ENCODE measurements at places on chromosomes 7 and 10.
A peak's percentile ranks its signal among the peaks of the same experiment; 100 is the strongest.

GRCh38 chr10:31657434-31657872 is 271.2 kb downstream of the ARHGAP12 start:
- DNase-seq = no peak

DNA sequence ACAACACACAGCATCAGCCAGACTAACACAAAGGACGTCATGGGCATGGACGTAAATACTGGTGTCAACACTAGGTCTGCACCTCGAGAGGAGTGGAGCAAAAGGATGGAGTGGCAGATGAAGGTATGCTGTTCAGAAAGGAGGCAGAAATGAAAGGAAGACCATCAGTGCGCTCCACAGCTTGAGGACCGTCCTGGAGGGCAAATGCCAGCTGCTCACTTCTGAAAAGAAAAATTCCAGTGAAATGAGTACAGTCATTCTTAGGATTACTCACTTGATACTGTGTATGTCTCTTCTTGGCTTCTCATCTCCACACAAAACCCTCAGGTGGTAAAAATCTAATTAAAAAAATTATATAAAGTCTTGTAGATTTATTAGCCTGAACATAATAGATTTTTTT is 44.8 kb downstream of the EGFR start:
- DNase-seq = no peak

DNA sequence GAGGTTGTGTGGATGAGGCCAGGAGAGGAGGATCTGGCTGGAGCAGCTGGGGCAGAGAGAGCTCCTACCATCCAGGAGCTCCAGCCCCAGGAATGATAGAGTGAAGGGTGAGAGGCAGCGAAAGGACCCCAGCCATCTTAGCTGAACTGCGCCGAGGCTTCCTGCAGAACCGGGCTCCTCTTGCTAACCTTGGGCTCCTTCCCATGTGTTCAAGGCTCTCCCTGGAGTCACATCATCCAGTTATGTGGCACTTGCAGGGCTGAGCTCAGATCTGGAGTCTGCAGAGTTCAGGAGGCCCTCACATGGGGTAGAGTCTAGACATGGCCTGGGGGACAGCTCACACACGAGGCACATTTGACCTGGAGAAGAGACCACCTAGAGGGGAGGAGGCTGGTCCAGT is 225.0 kb upstream of the ZNF32 start:
- no peak for DNase-seq

GRCh38 chr10:121522831-121523230 is 75.4 kb downstream of the FGFR2 start:
- DNase-seq = no peak

DNA sequence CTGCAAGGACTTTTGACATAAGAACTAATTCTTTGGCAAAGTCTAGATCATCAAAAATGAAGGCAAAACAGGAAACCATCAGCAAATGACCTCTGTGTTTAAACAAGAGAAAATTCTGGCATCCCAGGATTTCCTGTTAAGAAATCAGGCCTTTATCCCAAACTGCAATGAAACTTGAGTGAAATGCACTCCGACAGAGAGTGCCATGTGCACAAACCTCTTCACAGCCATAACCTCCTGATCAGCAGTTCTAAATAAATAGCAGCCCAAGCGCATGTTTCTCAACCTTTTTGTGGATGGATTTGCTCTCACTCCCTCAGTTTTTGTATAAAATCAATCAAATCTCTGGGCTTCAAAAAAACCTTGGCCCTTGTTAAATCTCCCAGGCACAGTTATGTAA is 107.7 kb upstream of the EEPD1 start:
- DNase-seq = no peak

- DNase-seq = no peak
Measured at GRCh38 chr7:69504733-69505420, 93.4 kb upstream of the AUTS2 start.

GRCh38 chr10:58016614-58017013 is 251.1 kb downstream of the IPMK start:
- DNase-seq = peak; percentile 16

DNA sequence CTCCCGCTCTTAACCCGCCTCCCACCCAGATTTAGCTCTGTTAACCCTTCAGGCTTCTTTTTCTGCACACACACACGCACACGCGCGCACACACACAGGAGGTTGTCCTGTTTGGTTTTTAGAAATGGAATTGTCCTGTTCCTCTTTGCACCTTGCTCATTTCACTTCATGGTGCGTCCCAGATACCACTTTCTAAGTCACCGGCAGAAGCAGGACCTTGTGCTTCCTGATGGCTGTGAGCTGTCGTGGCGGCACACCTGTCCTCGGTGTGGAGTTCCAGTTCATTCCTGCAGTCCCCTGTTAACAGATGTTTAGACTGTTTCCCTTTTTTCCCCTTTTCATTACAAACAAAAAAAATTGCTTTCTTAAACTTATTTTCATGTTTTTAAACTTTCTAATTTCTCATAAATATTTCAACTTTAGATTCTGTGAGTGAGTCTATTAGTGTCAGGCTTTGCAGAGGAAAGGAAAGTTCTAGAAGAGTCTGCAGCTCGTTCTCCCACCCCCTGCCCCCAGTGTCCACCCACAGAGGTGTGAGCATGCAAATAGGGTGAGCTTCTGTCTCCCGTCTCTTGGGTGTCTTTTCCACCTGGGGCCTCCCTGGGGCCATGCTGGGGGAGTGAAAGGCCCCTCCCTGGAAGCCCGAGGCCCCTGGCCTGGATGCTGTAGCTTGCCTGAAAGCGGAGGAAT is 85.5 kb downstream of the LHPP start:
- DNase-seq = no peak

DNA sequence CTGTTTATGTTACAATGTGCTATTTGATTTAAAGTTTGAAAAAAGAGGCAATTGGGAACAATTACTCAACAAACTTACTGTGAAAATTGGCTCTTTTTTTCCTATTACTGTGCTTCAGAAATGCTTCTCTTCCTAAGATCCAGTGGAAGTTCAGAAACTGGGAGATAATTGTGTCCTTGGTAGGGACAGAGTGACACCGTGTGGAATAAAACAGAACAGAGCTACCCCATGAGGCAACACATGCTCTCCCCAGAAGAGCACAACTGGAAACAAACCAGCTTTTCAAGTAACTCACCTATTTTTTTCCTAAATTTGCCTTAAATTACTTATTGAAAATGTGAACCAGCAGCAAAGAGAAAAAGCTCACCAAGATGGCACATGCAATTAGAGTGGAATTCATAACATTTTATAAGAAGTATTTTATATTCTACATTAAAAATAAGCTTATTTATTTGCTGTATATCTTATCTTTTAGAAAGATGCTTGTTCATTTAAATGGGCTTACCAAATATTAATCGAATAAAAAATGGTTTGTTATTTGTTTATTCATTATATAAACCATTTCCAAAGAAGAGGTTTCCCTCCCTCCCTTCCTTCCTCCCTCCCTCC is 346.1 kb upstream of the ANKRD30A start:
- peak; percentile 9 for DNase-seq

DNA sequence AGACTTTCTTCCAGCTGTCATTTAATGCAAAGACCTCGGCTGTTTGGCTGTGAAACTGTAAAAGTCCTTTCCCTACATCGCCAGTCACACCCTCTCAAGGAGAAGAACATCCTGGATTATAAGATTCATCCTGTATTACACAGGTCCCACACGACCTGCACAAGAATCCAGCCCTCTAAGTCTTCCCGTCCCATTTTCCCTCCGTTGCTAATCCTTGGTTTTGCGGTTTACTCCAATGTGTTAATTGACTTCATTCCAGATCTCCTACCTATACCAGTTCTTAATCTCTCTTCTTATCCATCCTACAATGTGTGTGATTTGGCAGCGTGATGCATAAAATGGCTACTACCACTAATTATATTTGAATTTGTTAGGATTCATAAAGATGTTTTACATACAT is 110.4 kb downstream of the COL28A1 start:
- DNase-seq = no peak

DNA sequence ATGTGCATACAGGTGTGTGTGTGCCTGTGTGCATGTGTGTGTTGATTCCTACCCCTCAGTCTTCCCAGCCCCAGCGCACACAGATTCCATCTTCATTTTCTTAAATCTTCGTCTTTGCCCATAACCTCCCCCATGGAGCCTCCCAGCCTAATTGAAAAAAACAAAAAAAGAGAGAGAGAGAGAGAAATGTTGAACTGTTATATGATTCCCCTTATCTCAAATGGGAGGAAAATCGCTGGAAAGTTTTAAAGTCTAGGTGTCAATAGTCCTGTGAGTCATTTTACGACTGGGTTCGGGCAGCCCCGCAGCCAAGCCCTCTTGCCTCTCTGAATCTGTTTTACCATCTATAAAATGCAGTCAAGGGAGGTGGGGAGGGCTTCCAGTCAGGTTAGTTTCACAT is 60.9 kb downstream of the SPOCK2 start:
- DNase-seq = no peak

DNA sequence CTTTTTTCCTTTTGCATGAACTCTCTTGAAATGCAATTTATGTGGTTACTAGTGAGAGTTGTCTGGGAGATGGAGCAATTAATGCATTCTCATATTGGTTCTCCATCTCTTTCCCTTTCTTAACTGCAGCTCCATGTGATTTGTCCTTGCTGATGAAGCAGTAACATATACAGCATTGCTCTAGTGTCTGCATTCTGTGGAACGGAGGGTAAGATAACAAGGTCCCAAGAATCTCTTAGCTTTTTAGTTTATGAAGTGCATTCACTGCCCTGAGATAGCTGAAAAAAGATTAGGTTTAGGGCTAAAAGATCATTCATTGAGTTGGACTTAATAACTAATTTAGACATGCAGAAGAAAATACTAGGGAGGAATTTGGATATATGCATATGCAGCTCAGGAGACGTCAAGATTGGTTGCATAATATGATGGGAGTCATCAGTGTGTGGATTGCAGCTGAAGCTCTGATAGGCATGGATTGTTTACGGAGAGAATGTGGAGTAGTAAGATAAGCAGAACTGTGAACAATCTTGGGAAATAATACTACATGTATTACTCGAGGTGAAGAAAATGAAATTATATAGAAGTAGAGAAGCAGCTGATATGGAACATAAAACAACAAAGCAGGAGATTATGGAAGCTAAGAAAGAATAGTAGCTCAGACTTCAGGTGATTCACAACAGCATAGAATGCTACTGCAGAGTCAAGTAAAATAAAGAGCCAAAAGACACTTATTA is 404.7 kb downstream of the ARL4A start:
- no peak for DNase-seq

- DNase-seq = no peak
Measured at GRCh38 chr7:23385140-23385539, 85.2 kb downstream of the IGF2BP3 start.

DNA sequence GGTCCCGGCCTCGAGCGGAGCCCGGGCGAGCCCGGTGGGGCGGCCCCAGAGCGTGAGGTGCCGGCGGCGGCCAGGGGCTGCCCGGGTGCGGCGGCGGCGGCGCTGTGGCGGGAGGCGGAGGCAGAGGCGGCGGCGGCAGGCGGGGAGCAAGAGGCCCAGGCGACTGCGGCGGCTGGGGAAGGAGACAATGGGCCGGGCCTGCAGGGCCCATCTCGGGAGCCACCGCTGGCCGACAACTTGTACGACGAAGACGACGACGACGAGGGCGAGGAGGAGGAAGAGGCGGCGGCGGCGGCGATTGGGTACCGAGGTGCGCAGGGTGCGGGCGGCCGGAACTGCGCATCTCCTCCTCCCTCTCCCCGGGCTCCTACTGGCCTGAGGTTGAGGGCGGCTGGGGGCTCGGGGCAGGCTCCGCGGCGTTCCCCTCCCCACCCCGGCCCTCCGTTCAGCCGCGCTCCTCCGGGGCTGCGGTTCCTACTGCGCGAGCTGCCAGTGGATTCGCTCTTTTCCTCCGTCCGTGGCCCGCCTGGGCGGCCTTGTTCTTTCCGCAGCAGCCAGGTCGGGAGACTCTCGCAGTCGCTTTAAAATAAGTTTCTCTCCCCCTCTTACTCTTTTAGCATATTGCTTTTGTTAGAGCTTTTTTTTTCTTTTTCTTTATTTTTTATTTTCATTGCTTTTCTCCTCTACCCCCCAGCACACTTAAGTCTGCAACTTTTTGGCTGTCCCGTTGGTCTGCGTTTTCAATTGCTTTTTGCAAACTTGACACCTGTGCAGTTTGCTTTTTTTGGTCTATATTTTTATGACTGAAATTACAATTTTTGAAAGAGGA is 600 bp downstream of the SIRT1 start:
- no peak for DNase-seq

DNA sequence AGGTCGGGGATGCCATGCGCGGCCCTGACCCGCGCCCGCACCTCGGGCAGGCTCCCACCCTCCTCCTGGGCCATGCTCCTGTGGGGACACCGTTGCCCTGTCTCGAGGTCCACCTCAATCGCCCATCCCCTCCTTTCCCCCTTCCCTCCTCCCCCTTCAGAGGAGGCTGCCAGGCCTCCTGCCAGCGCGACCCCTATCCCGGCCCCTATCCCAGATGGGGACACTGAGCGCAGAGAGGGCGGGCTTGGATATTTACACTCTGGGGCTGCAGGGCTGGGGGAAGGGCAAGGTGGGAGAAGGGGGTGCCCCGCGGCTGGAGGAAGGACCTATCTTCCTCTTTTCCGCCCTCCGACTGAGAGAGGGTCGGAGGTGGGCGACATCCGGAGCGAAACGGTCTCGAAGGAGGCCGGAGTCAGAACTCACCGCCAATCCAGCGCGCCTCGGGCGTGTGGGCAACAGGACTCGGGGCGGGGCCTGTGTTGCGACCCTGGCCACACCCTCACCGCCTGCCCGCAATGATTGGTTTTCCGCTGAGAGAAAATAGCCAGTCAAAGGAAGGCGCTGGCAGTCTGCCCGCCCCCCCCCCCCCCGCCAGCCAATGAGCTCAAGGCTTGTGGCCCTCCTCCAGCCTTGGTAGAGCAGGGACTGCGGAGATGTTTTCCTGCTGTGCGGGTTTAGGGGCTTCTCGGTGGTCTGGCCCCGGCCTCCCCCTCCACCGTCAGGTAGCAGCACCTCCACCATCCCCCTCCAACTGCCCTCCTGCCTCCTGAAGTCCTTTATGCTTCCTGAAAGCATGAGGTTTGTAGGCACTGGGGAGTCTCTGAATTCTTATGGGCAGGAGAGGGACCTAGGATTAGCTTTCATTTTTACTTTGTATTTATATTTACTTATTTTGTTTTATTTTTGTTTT is at the start of gene METTL27:
Gene METTL27, minus strand, starts transcription at position 450 of the 910 bp plus-strand sequence. Its CDS starts 376 bp downstream, at position 74.
- DNase-seq = no peak

DNA sequence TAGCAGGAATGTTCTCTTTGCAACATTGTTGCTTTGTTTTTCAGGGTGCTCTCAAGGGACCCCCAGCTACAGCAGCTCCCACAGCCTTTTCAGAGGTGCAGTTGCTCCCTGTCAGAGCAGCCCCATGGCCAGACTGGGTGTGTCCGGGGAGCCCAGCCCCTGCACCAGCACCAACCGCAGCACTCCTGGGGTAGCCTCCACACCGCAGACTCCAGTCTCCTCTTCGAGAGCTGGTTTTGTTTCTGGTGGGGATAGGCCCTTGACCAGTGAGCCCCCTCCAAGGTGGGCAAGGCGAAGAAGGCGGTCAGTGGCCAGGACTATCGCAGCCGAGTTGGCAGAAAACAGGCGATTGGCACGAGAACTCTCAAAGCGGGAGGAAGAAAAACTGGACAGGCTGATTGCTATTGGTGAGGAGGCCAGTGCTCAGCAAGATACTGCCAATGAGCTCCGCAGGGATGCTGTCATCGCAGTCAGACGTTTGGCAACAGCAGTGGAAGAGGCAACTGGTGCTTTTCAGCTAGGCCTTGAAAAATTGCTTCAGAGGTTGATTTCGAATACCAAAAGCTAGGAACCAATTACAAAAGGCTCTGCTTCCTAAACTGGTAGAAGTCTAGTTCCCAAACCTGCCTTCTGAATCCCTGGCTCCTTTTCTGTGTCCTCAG is 5.4 kb downstream of the HSPA14 start:
- DNase-seq = no peak

Data from iPS DF 6.9 (cell line).